ENCODE measurements at places on chromosomes 5 and 9.

DNA sequence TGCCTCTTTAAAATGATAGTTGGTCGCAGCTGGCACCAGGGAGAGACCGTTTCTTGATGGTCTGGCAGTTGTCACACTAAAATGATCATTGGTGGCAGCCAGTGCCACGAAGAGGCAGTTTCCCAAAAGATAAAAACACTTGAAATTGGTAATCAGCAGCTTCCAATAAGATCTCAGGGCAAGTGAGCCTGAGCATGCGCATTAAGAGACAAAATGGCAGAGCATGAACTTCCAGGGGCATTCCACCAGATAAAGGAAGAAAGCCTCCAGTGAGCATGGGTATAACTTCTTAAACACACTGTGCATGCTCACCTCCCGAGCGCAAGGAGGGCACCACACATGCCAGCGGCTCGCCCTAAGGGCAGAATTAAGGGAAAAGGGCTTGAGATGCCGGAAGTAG lies 1594.2 kb upstream of the CDH9 start:
- no peak for DNase-seq

GRCh38 chr5:95649274-95649673 lies 2.7 kb downstream of the RFESD start:
- DNase-seq, result no peak

DNA sequence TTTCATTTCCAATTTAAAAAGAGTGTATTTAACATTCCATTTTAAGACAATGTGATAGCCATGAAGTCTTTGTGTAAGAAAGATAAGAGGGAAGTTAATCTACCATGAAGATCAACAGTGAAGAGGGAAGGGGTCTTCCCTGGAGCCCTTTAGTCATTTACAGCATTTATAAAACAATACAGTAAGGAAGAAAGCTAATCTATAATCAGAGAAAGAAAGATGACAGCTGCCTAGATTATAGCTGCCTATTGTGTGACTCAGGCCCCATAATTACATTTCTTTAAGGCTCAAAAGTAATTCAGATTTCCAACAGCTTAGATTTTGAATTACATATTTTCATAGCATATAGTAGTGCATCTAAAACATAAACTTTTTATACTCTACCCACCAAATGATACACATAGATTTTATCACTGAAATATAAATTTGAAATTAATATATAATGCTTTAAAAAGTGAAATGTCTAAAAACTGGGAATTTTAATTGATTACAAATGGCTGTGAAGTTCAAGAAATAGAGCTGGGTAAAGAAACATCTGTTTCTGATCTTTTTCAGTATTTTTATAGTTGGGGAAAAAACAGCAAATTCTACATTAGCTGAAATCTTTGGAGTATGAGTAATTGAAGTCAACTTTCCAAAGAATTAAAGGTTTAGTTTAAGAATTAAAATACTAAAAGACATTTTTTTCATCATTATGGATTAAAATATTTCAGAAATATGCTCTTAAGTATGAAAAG lies 89.6 kb downstream of the RIC1 start:
- no peak for DNase-seq

GRCh38 chr5:149228618-149229297 lies 42.9 kb upstream of the AFAP1L1 start:
- no peak for DNase-seq

- peak; percentile 59 for DNase-seq
Observed at GRCh38 chr9:33374634-33375237, 27.6 kb downstream of the AQP7 start.

DNA sequence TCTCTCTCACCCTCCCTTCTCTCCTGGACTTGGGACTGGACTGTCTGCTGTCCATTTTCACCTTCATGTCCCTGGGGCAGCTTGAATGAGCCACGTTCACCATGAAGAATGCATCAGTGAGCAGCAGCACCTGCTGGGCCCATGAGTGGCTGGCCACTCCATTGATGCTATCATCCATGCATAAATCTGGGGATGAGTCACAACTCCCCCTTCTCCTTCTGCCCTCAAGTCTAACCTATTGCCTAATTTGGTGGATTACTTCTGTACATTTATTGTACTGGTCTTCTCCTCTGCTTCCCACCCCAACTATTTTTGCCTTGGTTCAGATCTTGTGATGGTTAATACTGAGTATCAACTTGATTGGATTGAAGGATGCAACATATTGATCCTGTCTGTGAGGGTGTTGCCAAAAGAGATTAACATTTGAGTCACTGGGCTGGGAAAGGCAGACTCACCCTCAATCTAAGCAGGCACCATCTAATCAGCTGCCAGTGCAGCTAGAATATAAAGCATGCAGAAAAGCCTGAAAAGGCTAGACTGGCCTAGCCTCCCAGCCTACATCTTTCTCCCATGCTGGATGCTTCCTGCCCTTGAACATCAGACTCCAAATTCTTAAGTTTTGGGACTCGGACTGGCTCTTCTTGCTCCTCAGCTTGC lies 46.7 kb downstream of the GDNF start:
- no peak for DNase-seq

- no peak for DNase-seq
Observed at GRCh38 chr9:83935276-83935935, 14.2 kb upstream of the KIF27 start.

DNA sequence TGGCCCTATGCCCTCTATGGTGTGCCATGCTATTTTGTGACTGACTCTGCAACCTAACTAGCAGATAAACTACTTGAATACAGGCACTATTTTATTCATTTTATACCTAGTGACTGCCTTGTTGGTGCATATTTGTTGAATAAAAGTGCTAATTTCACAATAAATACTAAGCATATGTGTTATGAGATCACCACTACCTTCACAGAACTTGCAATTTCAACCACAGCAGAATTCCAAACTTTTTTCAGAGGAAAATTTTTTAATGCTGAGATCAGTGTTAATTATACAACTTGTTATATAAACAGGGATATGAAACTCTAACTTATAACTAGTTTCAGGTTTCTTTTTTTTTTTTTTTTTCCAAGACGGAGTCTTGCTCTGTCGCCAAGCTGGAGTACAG lies 94.8 kb downstream of the NR3C1 start:
- no peak for DNase-seq

DNA sequence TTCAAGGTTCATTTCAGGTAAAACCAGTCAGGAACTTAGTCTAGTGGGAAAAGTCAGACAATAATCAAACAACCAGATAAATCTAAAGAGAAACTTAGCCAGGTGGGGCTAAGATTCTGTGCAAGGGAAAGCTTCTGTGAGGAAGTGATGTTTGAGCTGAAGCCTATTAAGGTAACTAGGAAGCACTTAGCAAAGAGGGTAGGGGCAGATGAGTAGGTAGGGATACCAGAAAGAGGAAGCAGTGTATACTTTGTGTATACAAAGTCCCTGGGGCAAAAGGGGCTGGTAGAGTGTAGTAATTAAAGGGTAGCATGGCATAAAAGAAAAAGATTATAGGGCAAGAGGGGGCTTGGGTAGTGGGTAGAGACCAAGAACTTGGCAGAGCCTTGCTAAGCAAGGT lies 3.6 kb upstream of the SPATA24 start:
- no peak for DNase-seq

DNA sequence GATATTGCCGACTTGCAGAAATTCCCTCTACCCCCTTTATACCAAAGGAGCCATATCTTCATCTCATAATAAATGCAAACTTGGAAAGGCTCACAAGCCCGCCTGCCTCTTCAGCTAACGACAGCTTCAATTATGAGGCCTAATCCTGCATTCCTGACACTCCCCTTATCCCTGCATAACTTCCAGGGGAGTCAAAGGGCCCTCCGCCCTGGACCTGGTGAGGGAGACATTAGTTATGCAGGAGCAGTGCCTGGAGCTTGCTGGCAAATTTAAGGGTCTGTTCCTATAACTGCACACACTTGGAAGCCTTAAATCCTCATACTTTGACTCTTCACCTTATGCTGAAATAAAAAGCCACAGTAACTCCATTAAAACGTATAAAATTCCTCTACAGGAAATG lies 617.9 kb downstream of the BNC2 start:
- no peak for DNase-seq

DNA sequence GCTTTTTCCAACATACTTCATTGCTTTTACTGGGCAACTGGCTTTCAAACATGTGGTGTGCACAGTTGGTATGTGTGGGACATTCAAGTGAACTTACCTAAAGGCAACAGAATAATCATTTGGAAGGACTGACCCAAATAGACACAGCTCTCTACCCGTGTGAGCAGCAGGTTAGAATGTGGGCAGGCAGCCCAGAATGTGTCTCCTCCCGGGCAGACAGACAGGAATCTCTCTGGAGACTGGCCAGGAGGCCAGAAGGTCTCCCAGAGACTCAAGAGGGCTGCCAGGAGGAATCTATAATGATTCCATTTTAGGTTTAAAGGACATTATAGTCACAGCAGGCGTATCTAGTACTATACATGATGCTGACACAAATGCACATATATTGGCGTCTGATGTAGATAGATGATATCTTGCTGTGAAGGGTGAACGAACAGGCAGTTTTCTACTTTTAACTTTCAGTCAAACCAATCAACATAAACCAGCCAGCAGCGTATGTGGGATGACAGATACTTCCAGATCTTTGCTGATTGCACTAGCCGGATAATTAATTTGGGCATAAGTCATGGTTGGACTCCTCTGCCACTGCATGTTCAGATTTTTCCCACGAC lies 297.4 kb upstream of the ZNF608 start:
- DNase-seq, result no peak

- no peak for DNase-seq
Observed at GRCh38 chr5:170523142-170523551, 19.3 kb downstream of the KCNIP1 start.

DNA sequence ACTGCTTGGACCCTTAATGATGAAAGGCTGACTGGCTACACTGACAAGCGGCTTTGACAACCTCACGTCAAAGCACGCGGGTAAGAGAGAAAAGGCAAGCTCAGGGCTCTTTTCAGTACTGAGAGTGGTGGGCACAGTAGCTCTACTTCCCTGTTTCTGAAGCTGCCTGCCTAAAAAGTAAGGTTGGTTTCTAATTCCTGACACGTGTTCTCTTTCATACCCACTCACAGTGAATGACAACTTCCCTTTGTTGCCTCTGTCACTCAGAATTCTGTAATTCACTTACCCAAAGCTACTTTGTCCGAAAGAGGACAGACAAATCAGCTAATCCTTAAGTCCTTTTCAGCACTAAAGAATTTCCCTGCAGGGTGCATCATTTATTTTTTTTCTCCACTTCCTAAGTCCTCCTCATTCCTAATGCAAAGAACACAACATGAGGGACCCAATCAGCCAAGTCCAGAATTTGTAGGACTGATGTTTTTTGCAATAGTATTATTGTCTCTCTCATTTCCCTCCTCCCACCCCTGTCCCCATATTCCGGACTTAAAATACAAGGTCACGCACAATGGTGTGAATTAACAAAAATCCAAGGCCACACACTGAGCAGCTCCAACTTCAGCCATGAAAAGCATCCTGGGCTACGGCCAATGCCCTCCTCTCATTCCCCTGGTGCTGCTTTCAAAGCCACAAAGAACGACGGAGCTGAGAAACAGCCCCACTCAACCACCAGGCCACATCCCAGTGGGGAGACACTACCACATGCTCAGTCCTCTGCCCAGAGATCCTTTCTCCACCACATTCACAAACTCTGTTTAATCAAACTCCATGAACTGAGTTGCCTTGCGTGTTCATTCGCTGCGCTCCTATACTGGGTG lies 221.0 kb downstream of the TSSK1B start:
- no peak for DNase-seq

- DNase-seq, result no peak
Observed at GRCh38 chr5:130616161-130616560, 548.9 kb downstream of the HINT1 start.

DNA sequence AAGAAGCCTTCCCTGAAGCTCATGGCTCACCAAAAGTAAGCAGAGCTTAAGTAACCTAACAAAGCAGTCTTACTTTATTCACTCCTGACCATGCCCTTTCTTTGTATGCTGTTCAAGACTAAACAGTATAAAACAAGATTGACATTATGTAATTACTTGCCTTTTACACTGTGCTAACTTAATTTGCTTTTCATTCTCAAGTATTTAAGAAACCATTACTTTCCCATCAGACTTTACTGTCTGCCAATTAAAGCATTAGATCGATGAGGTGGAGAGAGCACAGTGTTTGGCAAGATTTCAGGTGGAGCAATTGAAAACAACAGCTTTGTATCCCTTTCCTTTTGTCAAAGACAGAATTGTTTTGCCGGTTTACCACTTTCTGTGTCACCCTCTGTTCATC lies 98.2 kb downstream of the RORB start:
- DNase-seq, result no peak

DNA sequence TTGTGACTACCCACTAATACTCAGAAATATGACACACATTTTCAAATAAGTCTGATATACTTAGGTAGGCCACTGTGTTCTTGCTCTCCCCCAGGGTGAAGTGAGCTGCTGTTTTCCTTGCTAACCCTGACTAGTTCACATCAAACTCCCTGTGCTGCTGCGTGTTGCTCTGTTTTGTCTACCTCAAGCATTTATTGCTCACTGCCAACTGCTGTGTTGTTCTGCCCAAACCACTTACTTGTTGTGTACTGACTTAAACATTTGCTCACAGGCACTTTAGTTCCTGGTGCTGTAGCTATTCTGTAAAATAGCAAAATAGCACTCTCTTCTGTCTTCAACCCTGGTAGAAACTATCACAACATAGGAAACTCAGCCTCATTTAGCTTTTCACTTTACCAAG lies 255.7 kb downstream of the HCN1 start:
- DNase-seq, result no peak

GRCh38 chr5:72378639-72379289 lies 58.6 kb downstream of the PTCD2 start:
- DNase-seq, result no peak

DNA sequence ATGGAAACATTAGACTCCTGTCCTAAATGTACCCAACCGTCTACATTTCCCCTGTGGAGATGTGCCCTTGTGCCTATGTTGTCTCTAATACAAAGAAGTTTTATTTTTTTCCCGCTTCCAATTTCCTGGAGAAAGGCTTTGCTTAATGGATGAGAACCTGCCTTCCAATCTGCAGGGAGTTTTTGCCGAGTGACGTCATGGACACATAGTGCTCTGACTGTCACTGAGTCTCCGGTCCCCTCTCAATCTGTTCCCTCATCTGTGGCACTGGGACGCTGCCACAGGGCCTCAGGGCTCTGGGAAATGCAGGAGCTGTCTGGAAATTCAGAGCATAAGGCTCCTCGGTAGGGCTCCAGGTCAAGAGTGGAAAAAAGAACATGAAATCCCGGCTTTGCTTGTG lies 144.8 kb downstream of the PDZD2 start:
- DNase-seq, result no peak

GRCh38 chr5:32566319-32567111 lies 18.8 kb upstream of the SUB1 start:
- no peak for DNase-seq

DNA sequence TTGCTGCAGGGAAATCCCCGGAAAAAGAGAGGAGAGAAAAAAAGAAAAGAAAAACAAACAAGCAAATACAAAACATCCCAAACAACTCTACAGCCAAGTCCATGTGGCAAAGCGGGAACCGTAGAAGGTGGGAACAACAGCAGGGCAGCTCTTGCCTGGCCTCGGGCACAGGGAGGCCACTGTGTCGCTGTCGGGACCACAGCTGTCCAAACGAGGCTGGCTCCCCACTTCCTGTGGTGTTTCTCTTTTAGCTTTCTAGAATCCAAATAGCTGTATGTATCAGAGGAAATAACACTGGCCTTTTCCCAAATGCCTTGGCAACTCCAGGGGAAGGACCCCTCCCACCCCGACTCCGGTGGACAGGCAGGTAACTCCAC lies 41.6 kb upstream of the EQTN start:
- no peak for DNase-seq

Measured in stimulated activated CD4-positive, alpha-beta T cell treated with anti-CD3 and anti-CD28 coated beads, Interleukin-12 subunit alpha, Interleukin-12 subunit beta, amount 100 ng/mL, for 24 hours (primary cell).